ENCODE measurements at places on chromosomes 4 and X.

DNA sequence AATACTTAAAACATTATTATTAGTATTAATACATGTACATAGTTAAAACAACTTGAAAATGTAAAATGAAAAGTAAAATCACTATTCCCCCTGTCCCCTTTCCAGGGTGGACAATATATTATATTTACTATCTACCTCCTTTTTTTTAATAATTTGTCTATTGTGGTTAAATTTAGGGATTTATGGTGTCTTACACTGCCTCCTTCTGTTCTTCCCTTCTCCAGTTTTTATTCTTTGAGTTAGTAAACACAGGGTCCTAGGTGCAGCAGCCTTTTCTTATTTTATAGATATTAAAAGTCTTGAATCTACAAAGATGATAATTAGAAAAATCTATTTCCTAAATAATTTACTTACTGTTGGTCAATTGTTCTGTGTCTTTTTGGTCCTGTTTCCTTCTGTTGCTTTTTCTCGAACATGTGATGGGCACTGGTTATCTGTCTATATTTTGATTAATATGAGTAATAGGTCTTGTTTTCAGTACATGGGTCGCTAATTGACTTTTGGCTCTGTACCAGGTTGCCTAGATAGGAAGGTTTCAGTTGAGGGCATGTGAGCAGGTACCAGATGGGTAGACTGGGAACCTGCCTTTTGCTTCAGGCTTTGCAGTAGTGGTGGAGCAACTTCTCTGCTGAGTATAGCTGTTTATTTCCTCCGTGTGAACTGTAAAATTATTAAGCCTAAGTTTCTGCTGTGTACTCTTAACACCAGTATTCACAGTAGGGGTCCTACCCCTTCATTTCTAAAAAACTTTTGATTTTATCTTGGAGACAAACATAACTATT lies 1.1 kb downstream of the NUDT9 start:
- DNase-seq: no peak

DNA sequence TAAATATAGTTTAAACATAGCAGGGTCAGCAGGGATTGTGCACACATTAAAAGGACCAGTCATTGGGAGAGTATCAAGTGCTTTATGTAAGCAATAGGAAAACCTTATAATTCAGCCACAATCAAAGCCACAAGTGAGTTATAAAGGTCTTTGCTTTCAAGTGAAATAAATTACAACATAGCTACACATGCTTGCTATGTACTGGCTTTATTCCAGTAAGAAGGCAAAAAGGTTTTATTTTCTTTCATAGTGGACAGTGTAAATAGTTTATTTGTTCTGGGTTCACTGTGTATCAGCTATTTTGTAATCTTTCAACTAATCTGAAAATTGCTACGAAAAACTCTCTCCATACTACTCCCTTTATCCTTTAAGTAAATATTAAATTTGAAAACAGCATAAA lies 691.4 kb downstream of the PCDH7 start:
- no peak for DNase-seq

- DNase-seq: no peak
These were observed 100.9 kb downstream of the SLC34A2 start for GRCh38 chr4:25756503-25756902.

DNA sequence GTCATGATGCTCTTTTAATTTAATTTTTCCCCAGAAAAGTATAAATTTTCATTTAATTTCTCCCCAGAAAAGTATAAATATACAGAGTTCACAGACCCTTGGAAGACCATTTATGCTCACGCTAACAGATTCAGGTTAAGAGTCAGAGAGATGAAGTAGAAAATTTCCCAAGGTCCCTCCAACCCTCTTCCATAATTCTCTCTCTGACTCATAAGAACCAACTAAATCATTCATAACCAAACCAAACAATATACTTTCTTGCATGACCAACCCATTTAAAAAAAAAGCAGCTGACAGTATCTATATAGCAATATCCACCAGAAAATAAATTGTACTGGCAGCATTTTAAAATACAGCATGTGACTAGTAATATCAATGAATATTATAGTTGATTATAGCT lies 3.9 kb downstream of the KLHL8 start:
- DNase-seq: no peak

- no peak for DNase-seq
These were observed 3.3 kb downstream of the CDK16 start for GRCh38 chrX:47221756-47222155.

- peak; percentile 26 for DNase-seq
These were observed 289.3 kb downstream of the BCOR start for GRCh38 chrX:39808471-39808917.

GRCh38 chrX:154742613-154743012 lies 8.3 kb downstream of the GAB3 start:
- DNase-seq: no peak

DNA sequence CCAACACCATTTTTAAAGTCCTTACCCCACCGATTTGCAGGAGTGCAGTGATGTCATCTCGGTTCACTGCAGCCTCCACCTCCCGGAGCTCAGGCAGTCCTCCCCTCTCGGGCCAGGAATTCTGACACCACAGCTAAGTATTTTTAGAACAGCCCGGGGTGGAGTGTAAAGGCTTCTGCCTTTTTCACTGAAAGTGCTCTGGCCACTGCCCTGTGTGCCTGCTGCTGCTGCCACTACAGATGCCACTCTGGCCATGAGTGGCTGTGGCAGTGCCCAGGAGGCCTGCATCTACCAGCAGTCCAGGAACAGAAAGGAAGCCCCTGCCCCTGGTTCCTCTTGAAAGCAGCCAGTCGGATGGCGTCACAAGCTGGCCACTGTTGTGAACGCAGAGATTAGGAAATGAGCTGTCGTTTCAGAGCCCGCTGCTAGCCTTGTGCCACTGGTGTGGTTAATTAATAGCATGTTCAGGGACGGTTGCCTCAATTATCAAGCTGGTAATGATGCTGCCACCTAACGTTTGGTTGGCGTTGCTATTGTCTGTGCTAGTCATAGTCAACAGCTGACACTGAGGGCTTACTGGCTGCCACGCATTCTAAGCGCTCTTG lies 23.6 kb upstream of the TBC1D14 start:
- DNase-seq: no peak

- DNase-seq: no peak
These were observed 470.8 kb upstream of the SLIT2 start for GRCh38 chr4:19780871-19781270.

- no peak for DNase-seq
These were observed 36.3 kb downstream of the DTHD1 start for GRCh38 chr4:36317721-36318120.

- no peak for DNase-seq
These were observed 34.4 kb upstream of the LRBA start for GRCh38 chr4:151049430-151049884.
